ENCODE measurements at places on chromosomes 12 and 14.

DNA sequence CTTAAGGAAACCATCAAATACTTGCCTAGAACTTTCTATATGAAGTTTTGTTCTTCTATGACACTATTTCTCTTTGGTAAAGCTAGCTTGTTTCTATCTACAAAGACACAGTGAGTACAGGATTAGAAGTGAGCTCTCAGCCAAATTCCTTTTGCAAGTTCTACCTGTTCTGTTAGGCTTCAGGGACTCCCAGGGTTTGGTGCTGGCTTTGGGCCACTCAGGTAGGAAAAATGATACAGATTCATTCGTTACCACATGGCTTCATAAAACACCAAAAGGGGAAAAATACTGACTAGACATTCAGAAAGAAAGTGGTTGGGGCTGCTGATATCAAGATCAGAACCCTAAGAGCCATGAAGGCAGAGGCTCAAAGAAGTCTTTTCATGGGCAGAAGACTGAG lies 13.8 kb downstream of the ZC2HC1C start:
- DNase-seq = no peak

GRCh38 chr12:105860561-105861207 lies 278.1 kb downstream of the NUAK1 start:
- DNase-seq = no peak

GRCh38 chr12:106452309-106452708 lies 94.8 kb downstream of the POLR3B start:
- DNase-seq = no peak

GRCh38 chr14:95046711-95047681 lies 110.3 kb downstream of the DICER1 start:
- DNase-seq = peak; percentile 47

GRCh38 chr14:96091941-96092411 lies 52.8 kb downstream of the C14orf132 start:
- no peak for DNase-seq

GRCh38 chr12:29739279-29739991 lies 44.3 kb downstream of the TMTC1 start:
- no peak for DNase-seq

GRCh38 chr12:40225984-40226602 lies 1.3 kb downstream of the LRRK2 start:
- DNase-seq = no peak

Data from right renal cortex interstitium (tissue), 3 donors.